ENCODE measurements at places on chromosomes 6 and 20.
A peak's percentile ranks its signal among the peaks of the same experiment; 100 is the strongest.

GRCh38 chr6:33212857-33213165 is 4.5 kb downstream of the RING1 start:
- H3K36me3 ChIP-seq: peaks cover 13% of the 10 kb centered on the region
- H3K27me3 ChIP-seq: peaks cover 35% of the 10 kb centered on the region
- peaks cover 30% of the 10 kb centered on the region for H3K4me1 ChIP-seq
- DNase-seq: no peak
- peak overlapping the region; percentile 19 for H3K27ac ChIP-seq

- no peak overlapping the region for H3K27ac ChIP-seq
- no peak overlapping the region for H3K4me3 ChIP-seq
- H3K4me1 ChIP-seq: peaks cover 8% of the 10 kb centered on the region
- DNase-seq: no peak
- H3K27me3 ChIP-seq: no peaks in the 10 kb centered on the region
These were observed 12.2 kb downstream of the BEND3 start for GRCh38 chr6:107103082-107103481.

DNA sequence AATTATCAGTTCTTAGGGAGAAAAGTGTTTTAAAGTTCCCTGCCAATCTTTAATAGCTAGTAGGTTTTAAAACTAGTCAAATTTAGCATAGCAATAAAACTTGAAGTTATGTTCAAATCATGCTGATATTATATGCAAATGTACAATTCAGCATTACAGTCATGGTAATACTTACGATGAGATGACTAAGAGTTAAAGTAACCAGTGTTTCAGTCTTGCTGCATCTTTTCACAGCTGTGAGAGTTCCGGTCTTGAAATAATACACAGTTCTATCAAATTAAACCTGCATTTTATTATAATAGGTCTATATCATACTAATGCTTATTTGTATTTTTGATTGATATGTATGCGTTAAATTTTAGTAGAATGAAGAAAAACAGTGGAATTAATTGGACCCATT is 26.1 kb downstream of the POPDC3 start:
- peaks cover 5% of the 10 kb centered on the region for H3K4me1 ChIP-seq
- no peak overlapping the region for H3K27ac ChIP-seq
- DNase-seq: no peak

DNA sequence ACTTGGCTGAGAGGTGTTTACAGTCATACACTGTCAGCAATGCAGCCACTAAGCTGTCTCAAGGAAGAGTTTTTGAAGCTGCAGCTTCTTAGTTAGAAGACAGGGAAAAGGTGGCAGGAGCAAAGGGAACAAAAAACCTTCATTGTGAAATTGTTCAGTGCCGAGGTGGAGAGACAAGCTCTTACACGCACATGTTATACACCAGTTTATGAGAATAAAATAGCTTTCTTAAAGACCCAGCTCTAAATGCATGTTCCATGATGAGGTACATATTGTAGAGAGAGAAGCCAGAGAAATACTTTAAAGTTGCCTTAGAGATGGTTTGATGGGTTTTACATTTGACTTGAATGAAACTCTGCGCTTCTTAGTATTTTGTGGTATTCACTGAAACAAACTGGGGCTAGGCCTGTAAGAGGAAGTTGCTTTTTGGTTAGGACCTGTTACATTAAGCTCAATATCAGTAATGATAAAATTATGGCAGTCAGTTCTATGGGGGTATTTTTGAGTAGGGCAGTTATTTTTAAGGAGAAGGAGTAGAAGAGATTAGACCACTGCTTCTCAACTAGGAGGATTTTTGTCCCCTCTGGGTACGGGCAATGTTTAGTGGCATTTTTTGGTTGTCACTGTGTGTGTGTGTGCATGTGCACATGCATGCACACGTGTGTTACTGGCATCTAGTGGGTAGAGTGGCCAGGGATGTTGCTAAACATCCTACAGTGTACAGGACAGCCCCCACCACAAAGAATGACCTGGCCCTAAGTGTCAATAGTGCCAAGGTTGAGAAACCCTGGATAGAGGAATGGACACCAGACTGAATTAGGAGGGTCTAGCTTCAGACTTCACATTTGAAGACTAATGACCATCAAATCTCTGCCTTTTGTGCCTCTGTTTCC is 9.8 kb downstream of the NEDD9 start:
- no peak overlapping the region for H3K4me3 ChIP-seq
- no peak for DNase-seq
- H3K36me3 ChIP-seq: peaks cover 6% of the 10 kb centered on the region
- H3K4me1 ChIP-seq: peaks cover 88% of the 10 kb centered on the region

- H3K27me3 ChIP-seq: no peaks in the 10 kb centered on the region
- no peaks in the 10 kb centered on the region for H3K4me1 ChIP-seq
- H3K27ac ChIP-seq: no peak overlapping the region
- no peak overlapping the region for H3K4me3 ChIP-seq
- DNase-seq: no peak
- no peaks in the 10 kb centered on the region for H3K36me3 ChIP-seq
These were observed 121.6 kb downstream of the SLC16A10 start for GRCh38 chr6:111208933-111209332.
